ENCODE measurements at places on chromosomes 16 and 17.

- DNase-seq = no peak
These were observed 115.4 kb downstream of the METRNL start for GRCh38 chr17:83194761-83195329.

- DNase-seq = no peak
These were observed 14.9 kb downstream of the CDH16 start for GRCh38 chr16:66903544-66904427.

GRCh38 chr17:16211590-16211989 is 3.7 kb downstream of the NCOR1 start:
- DNase-seq = no peak

GRCh38 chr16:77660311-77660710 is 62.0 kb upstream of the NUDT7 start:
- peak; percentile 15 for DNase-seq

Measured in SW 1271 (cell line).